Chondrocyte (in vitro differentiated cells): ENCODE measurements at places on chromosomes 12 and 14.

DNA sequence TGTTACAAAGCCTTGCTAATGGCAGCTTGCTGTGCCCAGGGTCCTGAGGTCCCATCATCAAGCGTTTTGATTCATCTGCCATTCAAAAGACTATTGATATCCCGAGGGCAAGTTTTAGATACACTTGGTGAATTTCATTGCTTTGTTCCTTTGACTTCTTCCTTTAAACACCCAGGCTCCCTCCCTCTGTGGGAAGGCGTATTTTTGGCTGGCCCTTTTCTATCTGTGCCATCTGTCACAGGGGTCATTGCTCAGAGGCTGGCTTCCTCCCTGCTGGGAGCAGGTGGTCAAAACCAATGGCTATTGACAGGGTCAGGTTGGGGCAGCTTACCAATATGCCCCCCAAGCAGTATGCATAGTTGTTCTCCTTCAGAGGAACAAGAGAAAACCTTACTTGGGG, 40.0 kb downstream of the SCN8A start:
- DNase-seq: no peak

- no peak for DNase-seq
Measured at GRCh38 chr12:90839346-90839745, 115.6 kb downstream of the CCER1 start.

GRCh38 chr14:69247676-69248440, 12.1 kb upstream of the GALNT16 start:
- no peak for DNase-seq

GRCh38 chr14:100438678-100439592, 115.8 kb downstream of the SLC25A47 start:
- no peak for DNase-seq
